ENCODE measurements at places on chromosomes 7 and 10.

DNA sequence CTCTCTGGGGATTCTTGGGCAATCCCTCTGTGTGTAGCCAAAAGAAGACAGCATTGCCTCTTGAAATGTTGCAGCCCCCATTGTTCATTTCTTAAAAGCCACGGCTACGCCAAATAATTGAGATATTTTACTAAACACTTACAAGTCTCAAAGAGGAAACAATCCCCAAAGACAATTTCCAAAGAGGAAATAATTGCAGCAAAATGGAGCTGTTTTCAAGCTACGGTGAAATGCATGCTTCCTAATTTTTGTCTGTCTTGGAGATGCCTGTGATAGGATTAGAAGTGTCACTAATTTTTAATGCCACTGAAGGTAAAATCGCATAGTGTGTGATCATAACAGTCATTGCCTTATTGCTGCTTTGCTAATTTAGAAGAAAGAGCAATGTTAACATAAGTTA lies 72.9 kb upstream of the NAMPT start:
- no peak for DNase-seq

- no peak for DNase-seq
Observed at GRCh38 chr7:27933671-27934565, 194.0 kb downstream of the TAX1BP1 start.

GRCh38 chr10:74213571-74214162 lies 62.6 kb downstream of the ADK start:
- DNase-seq = peak; percentile 19

- no peak for DNase-seq
Observed at GRCh38 chr10:120458432-120458831, 1.4 kb downstream of the PLPP4 start.

DNA sequence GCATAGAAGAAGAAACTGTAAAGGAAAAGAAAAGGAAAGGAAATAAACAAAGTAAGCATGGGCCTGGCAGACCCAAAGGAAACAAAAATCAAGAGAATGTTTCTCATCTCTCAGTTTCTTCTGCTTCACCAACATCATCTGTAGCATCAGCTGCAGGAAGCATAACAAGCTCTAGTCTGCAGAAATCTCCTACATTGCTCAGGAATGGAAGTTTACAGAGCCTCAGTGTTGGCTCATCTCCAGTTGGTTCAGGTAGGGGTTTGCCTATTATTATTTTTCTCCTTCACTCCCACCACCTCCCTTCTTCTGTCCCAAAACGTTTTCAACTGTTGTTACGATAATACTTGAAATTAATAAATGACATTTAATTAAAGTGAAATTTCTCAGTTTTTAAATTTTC lies 139.6 kb downstream of the MLLT10 start:
- DNase-seq = no peak

GRCh38 chr7:139328375-139328774 lies 12.8 kb upstream of the FMC1 start:
- no peak for DNase-seq

DNA sequence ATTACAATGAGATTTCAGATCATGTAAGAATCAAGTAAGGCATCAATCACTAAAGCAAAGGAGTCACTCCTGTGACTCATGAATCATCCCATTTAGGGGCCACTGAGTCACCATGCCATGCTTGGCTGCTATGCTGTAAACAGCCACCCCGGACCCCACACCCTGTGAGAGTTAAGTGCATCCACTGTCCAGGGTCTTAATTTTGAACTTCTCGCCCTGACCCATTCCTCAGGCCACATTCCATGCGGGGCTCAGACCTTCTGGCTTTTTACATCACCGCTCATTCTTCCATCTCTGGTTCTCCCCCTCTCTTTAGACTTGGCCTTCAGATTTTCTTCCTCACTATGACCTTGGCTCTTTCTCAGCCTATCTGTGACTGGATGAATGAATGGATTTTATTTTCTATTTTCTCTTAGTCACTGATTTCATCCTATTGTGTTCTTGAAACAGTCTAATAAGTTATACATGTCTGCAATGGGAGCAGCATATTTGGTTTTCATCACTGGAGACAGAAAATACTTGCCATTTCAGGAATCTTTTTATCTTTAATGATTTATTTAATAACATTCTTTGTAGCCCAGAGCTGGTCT lies 239.6 kb downstream of the SKIDA1 start:
- no peak for DNase-seq

DNA sequence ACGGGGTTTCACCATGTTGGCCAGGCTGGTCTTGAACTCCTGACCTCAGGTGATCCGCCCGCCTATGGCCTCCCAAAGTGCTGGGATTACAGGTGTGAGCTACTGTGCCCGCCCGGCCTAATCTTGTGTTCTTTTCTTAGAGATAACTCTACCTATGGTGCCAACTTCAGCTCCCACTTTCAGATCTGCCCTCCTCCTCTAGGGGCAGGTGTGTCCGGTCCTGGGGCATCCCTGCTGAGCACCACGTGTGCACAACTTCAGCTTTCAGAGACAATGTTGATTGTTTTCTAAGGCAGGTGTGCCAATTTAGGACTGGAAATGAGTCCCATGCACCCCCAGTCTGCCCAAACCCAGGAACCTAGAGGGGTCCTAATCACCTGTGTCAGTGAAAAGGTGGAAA lies 18.5 kb upstream of the FXYD4 start:
- DNase-seq = no peak

GRCh38 chr10:106626371-106626770 lies 538.1 kb downstream of the SORCS1 start:
- DNase-seq = no peak

GRCh38 chr10:122347170-122347841 lies 27.2 kb upstream of the PLEKHA1 start:
- no peak for DNase-seq

DNA sequence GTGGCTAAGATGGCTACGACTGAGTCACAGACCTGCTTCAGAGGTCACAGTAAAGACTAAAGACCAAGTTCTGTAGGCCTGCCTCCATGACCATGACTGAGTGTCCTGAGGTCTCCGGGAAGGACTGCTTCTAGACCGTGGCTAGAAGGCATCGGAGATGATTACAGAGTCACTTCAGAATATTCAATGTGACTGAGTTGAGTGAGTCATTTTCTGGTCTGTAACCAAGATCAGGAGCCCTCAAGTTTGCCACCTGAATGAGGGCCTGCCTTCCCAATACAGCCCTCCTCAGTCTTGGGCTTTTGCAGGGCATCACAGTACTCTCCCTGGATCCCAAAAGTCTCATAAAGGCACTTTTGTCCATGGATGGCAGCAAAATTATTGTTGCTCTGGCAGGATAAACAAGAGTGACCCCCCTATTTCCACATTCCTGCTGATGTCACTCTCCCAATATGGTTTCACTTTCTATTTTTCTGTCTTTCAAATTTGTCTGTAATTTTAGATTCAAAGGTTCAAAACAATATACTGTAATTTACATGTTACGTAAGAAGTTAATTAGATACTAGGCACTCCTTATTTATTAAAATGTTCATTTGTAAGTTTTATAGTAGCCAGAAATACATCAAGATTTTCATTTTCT lies 47.7 kb upstream of the ZNF92 start:
- DNase-seq = no peak

- no peak for DNase-seq
Observed at GRCh38 chr7:100446040-100446439, 9.7 kb upstream of the PPP1R35 start.

- no peak for DNase-seq
Observed at GRCh38 chr10:89080660-89081059, 90.1 kb downstream of the FAS start.

DNA sequence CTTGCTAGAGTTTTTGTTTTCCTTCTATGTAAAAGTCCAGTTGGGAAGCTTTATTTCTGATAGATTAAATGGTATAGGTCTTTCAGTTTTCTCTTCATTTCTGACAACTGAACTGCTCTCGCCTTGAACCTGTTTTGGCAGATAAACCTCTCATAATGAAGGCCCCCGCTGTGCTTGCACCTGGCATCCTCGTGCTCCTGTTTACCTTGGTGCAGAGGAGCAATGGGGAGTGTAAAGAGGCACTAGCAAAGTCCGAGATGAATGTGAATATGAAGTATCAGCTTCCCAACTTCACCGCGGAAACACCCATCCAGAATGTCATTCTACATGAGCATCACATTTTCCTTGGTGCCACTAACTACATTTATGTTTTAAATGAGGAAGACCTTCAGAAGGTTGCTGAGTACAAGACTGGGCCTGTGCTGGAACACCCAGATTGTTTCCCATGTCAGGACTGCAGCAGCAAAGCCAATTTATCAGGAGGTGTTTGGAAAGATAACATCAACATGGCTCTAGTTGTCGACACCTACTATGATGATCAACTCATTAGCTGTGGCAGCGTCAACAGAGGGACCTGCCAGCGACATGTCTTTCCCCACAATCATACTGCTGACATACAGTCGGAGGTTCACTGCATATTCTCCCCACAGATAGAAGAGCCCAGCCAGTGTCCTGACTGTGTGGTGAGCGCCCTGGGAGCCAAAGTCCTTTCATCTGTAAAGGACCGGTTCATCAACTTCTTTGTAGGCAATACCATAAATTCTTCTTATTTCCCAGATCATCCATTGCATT lies 27.1 kb downstream of the MET start:
- DNase-seq = no peak

GRCh38 chr10:31940839-31941653 lies 12.4 kb upstream of the ARHGAP12 start:
- DNase-seq = no peak

- no peak for DNase-seq
Observed at GRCh38 chr7:4179688-4180380, 502.3 kb upstream of the FOXK1 start.

- no peak for DNase-seq
Observed at GRCh38 chr10:13822490-13822889, 235.7 kb downstream of the PRPF18 start.

DNA sequence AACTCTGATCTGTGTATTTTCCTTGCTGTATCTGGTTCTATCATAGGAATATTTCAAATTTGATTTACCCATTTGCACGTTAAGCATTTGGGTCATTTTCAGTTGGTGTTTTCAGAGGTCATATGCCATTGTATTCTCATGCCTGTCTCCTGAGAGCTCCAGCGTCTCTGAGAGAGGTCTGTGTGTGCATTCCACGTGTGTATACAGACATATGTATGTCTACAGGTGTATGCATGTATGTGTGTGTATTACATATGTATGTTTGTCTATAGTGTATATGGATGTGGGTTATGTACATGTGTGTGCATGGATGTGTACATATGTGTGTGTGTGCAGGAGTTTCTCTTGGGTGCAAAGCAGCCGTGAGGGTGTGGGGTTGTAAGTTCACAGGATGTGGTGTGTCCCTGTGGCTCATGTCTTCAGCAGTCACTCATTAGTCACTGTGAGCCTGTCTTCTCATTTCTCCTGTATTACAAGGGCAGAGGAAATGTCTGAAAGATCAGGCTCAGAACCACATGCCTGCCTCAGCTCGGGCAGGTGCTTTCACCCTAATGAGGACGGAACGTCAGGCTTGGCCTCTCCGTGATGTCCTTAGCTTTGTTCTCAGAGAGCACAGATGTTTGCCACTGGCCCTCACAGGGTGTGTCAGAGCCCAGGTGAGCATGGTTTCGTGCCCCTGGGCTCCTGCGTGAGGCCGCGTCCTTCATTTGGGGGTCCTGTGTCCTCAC lies 101.6 kb downstream of the NKX6-2 start:
- no peak for DNase-seq

GRCh38 chr10:124160943-124161582 lies 67.7 kb upstream of the CHST15 start:
- DNase-seq = no peak

DNA sequence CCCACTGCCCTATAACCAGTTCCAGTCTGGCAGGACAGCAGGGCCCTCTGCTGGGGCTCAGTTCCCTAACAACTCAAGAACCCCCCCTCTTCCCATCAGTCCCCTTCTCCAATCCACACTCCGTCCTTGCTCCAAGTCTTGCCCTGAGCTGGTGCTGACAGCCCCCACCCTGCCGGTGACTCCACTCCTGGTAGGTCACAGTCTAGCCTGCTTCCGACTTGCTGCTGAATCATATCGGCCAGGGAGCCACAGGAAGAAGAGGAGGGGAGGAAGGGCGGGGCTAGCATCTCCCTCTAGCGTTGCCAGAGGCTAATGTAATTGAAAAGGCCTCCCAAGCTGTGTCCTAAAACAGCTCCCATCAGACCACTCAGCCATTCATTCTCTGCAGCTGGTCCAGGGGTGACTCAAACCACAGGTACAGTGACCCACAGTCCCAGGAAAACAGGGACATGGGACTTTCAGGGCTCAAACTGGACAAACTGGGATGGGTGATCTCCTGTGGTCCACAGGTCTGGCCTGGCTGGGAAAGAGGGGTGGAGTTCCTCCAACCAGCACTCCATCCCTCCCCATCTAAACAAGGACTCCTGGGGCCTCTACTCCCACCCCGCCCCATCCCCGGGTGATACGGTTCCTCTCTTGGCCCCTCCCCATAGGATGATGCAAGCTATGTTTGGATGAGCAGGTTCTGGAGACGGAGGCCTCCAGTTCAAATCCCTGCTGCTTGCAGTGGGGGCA lies 158.8 kb downstream of the SH3PXD2A start:
- no peak for DNase-seq

DNA sequence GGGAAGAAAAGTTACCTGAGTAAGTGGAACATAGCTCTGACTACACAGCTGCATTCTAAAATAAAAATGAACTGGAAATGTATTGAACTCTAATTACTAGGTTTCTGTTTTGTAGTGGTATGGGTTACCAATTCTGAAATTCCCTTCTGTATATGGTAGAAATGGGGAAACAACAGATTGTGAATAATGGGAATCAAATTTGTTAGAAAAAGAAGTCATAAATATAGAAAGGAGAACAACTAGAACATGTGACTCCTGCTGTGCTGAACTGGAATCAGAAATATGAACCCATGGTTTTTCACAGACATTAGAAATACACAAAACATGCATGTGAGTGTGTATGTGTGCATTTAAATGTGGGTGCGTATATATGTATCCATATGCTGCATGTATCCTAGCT lies 27.0 kb downstream of the MCMBP start:
- DNase-seq = no peak

GRCh38 chr10:80465451-80465835 lies 11.3 kb downstream of the TSPAN14 start:
- no peak for DNase-seq

DNA sequence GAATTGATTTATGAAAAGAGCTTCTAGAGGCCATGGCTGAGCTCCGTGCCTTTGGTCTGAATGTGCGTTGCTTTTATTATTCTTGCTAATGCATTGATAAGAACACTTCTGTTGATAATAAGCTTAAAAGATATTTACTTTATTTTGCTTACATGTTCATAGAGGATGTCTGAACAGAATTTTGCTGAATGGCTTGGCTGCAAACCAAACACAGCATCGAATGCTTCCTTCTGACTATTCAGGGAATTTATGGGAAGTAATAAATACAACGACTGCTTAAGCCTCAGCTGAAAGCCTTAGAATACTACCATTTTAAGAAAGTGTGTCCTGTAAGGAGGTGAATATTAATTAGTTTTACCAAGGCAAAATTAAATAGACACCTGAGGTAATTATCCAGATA lies 643.5 kb upstream of the POT1 start:
- DNase-seq = no peak

DNA sequence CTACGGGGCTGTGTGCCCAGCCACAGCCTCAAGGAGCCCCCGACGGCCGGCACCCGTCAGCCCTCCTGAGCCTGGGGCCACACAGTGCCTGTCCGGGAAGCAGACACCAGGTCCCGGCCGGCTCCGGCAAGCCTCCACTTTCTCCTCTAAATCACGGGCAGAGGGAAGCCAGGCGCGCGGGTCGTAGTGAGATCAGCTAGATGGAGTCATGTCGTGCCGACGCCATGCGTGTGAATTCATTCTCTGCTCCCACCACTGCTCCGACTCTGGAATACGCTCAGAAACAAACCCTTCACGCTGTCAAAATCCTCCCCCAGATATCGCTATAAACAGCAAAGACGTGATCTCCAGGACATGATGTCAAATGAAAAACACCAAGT lies 93.7 kb upstream of the DNAAF5 start:
- no peak for DNase-seq
